Astrocyte (in vitro differentiated cells and primary cell): ENCODE measurements at places on chromosomes 16 and 17.

GRCh38 chr16:10589109-10589508, 8.7 kb upstream of the EMP2 start:
- DNase-seq = no peak

- no peak for DNase-seq
These were observed 8.3 kb downstream of the FHOD1 start for GRCh38 chr16:67238806-67239470.

GRCh38 chr16:13426269-13426668, 493.7 kb upstream of the ERCC4 start:
- DNase-seq = no peak

DNA sequence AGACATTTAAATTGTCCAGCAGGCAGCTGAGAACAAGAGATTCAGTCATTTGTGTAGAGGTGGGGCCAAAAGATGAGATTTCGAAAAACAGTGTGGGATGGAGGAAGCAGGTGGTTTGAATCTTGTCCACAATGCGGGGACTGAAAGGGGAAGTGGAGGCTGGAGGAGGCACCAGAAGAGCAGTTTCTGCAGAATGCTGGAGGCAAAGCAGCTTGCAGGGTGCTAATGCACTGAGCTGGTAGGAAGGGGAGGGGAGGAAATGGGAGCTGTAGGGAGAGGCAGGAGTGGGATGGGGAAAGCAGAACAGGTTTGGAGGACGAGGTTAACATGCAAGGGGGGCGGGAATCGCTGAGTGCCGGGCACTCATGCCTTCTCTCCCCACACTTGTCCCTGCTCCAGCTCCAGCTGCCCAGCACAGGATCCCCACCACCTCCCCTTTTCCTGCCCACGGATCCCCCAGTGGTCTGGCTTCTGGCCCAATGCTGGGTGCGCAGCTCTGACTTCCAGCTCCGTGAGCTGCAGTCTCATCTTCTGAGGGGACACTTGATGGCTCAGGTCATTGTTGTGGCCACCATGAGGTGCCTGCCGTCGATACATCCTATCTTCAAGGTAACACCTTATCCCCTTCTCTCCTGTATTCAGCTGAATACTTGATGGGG, 9.4 kb downstream of the C17orf100 start:
- no peak for DNase-seq

DNA sequence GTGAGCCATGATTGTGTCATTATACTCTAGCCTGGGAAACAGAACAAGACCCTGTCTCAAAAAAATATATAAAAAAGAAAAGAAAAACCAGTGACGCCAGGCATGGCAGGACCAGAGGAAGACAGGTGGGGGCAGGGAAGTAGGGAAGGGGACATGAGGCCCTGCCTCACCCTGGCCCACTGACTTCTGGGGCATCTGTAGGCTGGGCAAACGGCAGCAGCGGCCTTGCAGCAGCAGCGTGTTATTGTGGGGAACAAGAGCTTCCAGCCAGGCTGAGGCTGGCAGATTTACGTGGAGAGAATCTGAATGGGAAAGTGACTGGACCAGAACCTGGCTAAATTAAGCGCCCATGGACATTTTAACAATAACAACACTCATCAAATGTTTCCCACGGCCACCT, 19.4 kb downstream of the CMTM4 start:
- no peak for DNase-seq

DNA sequence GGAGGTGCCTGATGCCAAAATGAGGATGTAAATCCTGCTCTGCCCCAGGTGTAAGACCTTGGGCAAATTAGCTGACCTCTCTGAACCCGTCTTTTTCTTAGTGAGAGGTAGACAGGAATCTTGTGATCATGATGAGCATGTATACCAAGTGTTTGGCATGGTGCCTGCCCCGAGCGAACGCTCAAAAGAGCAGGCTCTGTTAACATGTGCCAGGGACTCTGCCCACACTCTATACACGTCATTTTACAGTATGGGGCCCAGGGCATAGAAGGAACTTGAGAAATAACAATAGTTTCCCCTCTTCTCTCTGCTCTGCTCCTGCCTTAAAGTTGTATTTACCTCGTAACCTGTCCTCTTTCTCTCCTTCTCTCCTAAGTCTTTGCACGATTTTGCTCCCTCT, 9.3 kb upstream of the MAF start:
- DNase-seq = no peak

DNA sequence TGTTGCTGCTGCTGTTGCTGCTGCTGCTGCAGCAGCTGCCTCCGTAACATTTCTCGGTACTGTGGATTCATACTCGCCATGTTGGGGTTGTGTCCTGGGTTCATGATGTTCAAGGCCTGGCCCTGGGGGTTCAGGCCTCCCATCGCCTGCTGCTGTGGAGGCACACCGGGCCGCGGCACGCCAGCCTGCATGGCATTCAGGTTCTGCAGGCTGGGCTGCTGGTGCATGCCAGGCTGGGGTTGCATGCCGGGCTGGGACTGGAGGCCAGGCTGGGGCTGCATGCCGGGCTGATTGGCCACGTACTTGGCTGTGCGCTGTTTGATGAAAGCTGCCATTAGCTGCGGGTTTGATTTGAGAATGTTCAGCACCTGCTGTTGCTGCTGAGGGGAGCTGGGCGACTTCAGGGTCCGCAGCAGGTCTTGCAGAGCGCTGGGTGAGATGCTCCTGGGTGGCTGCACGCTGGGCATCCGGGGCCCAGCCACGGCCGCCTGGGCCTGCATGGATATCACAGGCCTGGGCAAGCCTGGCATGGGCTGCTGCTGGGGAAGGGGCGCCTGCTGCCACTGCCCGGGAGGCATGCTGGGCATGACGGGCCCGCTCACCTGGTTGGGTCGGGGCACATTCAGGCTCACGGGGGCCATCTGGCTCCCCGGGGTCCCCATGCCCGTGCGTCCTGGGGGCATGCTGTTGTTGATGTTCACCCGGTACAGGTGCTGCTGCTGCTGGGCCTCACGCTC, 11.3 kb upstream of the TRAP1 start:
- no peak for DNase-seq

DNA sequence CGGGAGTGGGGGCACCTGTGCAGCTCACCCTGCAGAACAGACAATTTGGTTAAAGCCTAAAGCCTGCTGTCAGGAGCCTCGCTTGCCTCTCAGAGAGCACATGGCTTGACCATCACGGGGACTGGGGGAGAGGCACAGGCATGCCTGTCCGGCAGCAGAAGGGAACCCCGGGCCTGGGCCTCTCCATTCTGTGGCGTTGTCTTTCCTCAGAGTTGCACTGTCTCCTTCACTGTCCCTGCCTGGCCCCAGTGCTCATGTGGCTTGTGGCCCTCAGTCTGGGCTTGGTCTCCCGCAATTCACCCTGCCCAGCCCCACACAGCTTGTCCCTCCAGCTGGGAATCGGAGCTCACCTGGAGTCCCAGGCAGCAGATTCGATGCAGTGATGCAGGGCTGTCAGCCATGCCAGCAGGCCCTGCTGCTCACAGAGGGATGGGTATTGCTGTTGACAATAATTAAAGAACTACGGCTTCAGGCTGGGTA, 189.9 kb downstream of the SEC14L1 start:
- DNase-seq = no peak
